ENCODE measurements at places on chromosomes 6 and 20.

DNA sequence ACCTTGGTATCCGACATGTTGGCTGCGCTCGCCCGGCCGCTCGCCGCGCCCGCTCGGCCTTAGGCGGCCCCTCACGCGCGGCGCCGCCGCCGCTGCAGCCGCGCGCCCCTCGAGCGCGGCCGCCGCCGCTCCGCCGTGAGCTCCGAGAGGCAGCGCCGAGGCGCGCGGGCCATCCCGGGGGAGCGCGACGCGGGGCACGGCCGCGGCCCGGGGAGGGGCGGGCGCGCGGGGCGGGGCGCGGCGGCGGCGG is at the start of gene KIF13A:
KIF13A (minus strand) TSS at position 189 of the 250 bp plus-strand sequence; CDS start at position 17, 172 bp downstream.
- no peak for DNase-seq

DNA sequence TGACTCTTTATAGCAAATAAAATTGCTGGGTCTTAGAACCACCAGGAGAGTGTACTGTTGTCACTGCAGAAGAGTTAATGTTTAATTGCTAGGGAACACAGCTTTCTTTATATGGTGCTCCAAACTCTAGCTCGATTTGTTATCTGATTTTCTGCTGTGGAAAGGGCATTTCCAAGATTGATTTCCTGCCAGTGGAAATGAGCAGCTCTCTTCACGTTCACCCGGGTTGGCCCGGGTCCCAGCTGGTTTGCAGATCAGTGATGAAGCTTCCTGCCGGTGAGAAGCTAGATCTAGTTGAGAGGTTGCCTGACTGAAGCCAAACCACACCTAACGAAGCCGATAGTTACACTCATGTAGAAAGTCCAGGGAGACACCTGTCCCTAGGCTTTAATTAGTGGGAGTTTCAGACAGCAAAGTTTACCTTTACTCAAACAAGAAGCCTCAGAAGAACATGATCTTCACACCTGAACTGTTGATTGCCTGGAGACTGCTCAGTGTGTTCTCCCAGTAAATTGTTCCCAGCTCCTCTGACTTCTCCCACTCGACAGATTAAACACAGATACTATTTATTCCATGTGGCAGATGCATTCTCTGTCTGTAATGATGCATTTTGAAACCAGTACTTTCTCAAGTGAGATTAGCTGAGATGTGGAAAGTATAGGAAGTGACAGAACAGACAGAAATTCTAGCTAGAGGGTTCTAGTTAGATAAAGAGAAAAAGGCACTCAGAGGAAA is 27.8 kb downstream of the PAQR8 start:
- peak; percentile 71 for DNase-seq

- DNase-seq: no peak
These were observed 51.6 kb upstream of the SNAP25 start for GRCh38 chr20:10167040-10167439.

DNA sequence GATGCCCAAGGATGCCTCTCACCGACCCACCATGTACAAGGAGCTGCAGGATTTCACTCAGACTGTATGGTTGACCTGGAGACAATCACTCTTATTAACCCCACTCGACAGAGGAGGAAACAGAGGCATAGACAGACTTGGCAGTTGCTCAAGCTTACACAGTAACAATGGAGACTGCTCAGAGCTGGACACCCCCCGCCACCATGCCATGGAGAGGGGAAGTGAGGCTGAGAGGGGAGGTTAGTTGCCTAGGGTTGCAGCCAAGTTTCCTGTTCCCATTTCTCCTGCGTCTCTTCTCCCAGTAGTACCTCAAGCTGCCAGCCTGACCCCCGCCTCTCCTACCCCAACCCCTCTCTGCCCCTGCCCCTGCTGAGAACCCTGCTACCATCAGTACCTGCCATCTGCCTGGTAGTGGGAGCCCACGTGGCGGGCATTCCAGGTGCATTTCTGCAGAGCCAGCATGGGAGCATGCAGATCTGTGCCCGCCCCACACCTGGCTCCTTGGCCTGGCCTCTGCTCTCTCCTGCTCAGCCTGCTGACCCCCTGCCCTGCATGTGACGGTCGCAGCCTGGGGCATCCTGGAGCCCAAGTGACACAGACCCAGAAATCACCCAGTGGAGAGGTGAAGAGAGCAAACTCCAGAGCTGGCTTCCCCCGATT is 157.7 kb downstream of the PREX1 start:
- DNase-seq: no peak

GRCh38 chr6:19879663-19880062 is 42.5 kb downstream of the ID4 start:
- no peak for DNase-seq

DNA sequence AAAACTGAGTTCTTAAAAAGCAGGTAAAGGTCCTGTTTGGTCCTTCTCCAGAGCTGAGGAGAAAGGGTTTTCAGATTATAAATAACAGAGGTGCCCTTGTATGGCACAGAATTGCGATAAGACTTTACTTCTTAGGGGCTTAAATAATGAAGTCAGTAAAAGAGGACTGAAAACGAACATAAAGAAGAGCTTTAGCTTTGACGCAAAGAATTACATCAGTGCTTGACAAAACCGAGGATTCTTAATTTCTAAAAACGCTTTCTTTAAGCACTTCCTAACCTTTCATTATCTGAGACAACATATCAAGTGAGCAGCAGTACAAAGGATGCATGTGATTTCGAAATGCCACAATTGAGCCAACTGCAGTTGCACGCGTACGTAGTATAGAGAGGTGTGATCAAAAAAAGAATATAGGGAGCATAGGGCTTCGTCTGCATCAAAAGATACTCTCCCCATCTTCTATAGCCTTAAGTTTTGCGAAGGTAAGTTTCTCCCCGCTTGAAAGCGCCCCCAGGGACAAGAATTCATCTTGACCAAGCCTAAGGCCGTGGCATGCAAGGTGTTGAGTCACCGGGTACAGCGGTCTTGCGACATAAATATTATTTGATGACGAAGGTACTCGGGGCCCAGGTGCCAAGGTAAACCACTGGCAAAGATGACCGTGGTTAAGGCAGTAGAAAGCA is 778 bp upstream of the LOC128125822 start:
- DNase-seq: peak; percentile 52

DNA sequence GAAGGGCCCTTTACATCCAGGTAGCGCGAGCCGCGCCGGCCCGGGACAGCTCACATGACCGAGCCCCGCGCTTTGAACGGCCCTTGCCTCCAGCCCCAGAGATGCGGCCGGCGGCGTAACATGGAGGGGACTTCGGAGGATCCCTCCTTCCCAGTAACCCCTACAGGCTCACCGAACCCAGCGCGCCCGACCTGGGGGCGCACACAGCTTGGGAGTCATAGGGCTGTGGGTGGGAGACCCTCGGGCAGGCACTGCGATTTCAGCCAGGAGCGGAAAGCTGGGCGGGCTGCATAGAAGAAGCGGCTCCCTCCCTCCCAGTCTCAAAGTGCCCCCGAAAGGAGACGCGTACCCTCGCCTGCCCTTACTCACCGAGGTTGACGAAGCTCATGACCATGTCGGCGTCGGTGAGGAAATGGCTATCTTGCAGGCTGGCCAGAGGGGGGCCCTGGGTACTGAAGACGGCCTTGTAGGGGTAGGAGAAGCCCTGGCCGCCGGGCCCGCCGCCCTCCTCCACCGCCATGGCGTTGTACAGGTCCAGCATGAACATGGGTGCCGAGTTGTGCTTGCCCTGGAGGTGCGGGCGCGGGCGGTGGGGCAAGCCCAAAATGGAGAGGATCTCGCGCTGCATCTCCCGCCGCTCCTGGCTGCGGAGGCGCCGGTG is 975 bp downstream of the BMP7 start:
- DNase-seq: no peak

GRCh38 chr20:41169162-41169690 is 31.9 kb downstream of the PLCG1 start:
- DNase-seq: no peak

GRCh38 chr6:133683308-133683580 is 205.7 kb upstream of the TCF21 start:
- no peak for DNase-seq

DNA sequence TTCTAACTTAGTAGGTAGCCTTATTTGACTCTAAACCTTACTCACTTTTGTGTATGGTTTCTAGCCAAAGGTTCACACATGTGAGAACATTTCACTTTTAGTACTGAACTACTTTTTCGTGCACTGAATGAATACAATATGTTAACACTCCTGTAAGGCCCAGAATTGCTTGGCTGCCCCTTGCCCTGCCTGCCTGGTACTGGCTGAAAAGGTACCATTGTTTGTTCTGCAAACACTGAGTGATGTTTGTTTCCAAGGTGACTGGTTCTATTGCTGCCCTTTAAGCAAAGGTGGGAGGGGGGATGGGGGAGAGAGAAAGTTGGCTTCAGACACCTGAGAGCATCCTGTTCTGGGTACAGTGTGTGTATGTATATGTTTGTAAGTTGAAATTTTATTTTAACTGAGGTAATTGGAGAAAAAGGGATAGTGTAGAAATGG is 31.2 kb downstream of the RREB1 start:
- DNase-seq: no peak

DNA sequence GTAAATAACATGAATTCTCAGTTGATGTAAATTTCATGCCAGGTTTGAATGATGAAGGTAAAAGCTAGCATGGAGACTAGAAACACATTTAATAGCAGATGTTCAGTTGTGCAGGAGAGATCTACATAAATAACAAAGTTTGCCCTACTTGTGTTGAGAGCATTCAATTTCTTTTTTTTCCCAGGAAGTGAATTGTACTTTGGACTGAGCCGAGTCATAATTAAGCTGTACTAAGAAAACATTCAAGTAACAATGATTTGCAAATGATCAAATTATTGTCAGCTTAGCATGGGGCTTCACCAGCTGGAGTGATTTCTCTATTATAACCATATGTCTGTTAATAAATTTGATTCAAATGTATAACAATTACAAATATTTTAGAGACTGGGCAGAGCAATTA is 893.5 kb upstream of the MAP3K7 start:
- no peak for DNase-seq

GRCh38 chr20:44212792-44213191 is 2.2 kb upstream of the OSER1 start:
- DNase-seq: no peak

GRCh38 chr6:39347906-39348585 is 25.5 kb upstream of the KCNK16 start:
- DNase-seq: peak; percentile 74

GRCh38 chr6:37982317-37982716 is 162.8 kb downstream of the ZFAND3 start:
- no peak for DNase-seq

DNA sequence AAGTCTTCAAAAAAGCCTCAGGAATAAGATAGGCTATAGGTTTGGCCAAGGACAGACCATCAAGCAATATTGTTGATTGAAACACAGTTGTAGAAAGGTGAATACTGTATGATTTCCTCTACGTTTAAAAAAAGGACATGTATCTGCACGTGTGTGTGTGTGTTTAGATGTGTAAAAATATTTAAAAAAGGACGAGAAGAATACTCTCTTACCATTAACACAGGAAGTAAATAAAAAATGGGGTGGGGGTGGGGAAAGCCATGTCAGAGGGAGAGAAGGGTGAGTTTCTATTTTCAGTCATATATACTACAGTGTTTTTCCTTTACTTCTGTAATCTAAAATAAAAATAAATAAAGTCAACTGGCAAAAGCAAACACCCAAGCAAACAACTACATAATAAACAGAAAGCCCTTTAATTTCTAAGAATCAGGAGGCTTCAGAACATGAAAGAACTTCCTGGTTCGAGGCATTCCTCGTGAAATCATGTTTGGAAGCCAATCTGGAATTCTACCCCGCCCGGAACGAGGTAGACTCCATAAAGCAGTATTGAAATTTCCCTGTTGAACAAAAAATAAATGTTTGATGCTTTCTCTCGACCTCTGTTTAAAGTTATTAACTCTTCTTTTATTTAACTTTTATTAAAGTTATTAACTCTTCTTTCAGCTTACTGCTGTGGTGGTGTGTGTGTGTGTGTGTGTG is 158.1 kb upstream of the ZNF217 start:
- DNase-seq: no peak

DNA sequence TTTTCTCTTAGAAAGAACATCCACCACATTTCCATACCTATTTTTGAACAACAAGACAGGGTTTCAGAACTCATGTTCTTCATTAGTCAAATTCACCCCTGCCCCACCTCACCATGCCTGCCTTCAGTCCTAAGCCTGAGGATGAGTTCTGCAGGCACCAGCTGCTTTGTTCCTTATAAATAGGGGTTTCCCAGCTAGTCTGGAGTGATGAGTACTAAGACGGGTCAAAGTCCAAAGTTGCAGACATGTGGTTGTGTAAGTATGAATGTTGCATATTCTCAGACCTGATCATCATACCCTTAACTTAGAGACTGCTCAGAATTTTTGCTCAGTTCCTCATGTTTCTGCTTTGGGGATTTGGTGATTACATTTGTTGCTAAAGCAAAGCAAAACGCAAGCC is 257.7 kb upstream of the CDYL start:
- no peak for DNase-seq
